ENCODE measurements at places on chromosomes 5 and 9.

GRCh38 chr9:34985311-34985899, 4.1 kb upstream of the DNAJB5 start:
- DNase-seq, result no peak

- no peak for DNase-seq
Measured at GRCh38 chr9:89770531-89771174, 165.8 kb downstream of the GADD45G start.

- no peak for DNase-seq
Measured at GRCh38 chr9:9612270-9612669, 1000.5 kb downstream of the PTPRD start.

GRCh38 chr9:78292026-78292425, 4.9 kb upstream of the PSAT1 start:
- no peak for DNase-seq

All from activated T-helper 1 cell treated with anti-CD3 and anti-CD28 coated beads, Interleukin-2, amount 50 U/mL, for 16 hours (primary cell).